Fibroblast of skin of left biceps (primary cell): ENCODE measurements at places on chromosomes 6 and 20.

- DNase-seq: no peak
Measured at GRCh38 chr6:160871320-160871719, 120.2 kb upstream of the MAP3K4 start.

GRCh38 chr6:99613705-99614429 lies 7.2 kb downstream of the PRDM13 start:
- no peak for DNase-seq

DNA sequence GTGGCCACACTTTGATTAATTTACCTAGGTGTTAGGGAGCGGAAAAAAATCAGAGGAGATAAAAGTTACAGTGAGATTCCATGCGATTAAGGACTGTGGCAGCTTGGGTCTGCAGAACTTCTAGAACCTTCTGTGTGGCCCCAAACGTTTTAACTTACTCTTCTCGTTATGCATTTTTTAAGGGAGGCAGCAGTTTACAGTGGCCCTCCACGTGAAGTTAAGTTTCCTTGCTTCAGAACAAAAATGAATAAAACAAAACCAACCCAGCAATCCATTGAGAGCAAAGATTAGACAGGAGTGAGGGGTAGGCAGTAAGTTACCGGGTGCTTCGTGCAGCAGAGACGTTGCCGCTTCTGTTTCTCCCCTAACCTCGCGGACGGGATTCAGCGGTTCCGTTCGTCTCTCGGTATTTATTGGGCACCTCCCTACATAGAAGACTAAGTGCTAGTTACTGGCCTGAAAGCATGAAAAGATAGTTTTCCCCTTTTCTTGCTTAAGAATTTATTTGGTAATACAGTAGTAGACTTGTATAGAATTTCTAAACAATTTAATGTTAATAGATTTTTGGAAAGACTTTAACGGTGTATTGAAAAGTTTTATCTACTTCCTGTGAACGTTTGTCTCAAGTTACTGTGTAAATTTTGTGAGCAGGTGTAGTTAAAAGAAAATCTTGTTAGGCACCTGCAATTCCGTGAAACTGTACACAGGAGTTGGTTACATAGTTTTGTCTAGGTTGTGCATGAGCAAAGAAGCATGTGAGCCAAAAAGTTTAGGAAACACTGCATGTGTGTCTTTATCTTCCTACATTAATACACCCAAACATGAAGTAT lies 1.1 kb downstream of the BAG2 start:
- no peak for DNase-seq

DNA sequence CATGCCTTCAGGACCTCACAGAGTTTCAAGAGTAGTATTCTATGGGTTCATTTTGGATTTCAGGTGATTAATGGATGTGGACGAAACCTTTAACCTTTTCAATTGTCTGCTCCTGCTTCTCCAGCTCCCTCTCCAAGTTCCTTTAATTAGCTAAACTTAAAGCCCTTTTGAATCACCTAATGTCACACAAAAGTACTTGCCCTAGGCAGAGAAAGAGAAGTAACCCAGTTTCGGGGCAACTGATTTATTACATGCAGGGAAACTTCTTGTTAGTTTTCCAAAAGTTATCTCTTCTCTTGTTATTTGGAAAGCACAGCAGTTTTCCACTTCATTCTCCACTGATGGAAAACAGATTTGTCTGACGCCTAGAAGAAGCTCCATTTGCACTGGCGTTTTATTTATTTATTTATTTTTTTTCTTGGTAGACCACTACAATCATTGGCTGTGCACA lies 407.7 kb upstream of the JARID2 start:
- DNase-seq: no peak

- DNase-seq: peak; percentile 22
Measured at GRCh38 chr6:16635810-16636602, 125.3 kb downstream of the ATXN1 start.
